ENCODE measurements at places on chromosomes 3 and 15.

GRCh38 chr3:179309225-179310078, 13.4 kb upstream of the ZNF639 start:
- no peak for DNase-seq

GRCh38 chr3:4821975-4822374, 157.3 kb upstream of the BHLHE40 start:
- DNase-seq: no peak

- peak; percentile 9 for DNase-seq
Measured at GRCh38 chr3:190593075-190593474, 79.2 kb downstream of the IL1RAP start.

GRCh38 chr3:101574388-101575112, 570 bp downstream of the PCNP start:
- DNase-seq: peak; percentile 70

GRCh38 chr15:36422631-36423030, 156.8 kb upstream of the CDIN1 start:
- peak; percentile 21 for DNase-seq

GRCh38 chr15:99158626-99159412, 53.9 kb downstream of the SYNM start:
- DNase-seq: no peak

DNA sequence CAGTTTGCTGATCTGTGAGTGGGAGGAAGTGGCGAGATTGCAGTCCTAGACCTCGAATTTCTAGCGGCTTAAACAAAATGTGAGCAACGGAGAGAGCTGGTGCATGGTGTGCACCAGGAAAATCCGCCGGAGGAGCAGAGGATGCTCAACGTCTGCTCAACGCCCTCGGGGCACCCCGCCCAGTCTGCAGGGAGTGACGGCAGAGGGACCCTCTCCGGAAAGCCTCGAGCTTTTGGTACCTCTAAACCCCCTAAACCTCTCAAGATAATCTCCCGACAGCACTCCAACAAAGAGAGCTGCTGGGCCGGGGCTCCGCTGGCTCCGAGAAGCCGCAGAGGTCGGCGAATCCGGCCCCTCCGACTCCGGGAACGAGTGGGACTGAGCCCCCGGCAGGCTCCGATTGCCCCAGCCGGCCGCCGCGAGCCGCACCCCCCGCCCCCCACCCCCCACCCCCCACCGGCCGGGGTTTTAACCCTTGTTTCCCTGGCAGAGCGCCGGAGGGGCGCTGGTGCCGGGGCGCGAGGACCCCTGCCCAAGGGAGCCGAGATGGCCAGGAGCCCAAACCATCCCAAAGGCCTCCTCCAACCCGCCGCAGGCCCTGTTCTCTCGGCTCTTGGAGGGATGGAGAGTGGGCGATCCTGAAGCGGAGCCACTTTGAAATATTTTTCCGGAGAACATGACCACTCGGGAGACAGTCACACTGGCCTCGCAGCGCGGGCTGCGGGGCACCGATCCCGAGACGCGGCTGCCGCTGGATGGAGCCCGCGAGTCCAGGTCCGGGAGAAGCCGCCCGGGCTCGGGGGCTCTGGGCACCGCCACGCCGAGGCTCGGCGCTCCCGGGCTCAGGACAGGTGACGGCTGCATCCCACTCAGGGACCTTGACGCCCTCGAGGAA, 1.5 kb downstream of the MEGF11 start:
- peak; percentile 54 for DNase-seq

- DNase-seq: no peak
Measured at GRCh38 chr3:182722907-182723306, 70.4 kb upstream of the ATP11B start.

DNA sequence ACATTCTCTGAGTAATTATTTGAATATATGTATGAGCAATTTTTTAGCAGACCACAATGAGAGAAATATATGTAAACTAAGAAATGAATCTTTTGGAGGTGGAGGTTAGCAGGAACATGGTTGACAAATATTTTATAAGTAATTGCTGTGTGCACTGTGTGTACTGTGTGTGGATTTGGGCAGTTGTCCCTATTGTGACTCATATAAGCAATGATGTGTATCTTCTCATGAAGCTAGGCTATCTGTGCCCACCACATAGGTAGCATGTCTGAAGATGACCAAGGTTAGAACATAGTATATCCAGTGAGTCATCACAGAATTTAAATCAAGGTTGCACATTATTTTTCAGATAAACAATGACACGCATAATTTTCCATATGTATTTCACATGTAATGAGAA, 713.9 kb upstream of the GBE1 start:
- DNase-seq: no peak

DNA sequence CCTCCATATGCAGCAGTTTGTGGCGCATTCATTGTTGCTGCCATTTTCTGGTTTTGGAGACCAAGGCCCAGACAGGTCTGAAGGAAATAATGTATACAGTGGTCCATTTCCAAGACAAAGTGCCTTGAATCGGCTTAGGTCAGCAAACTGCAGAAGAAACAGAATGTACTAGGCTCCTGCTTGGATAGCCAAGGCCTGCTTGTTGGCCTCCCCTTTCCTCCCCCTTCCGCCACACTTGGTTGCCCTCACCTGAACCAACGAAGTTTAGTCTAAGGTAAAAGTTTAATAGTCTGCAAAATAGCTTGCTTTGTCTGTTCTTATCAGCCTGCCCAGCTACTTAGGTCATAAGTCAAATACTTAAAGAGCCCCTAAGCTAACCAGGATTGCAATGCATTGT, 12.0 kb upstream of the RTP3 start:
- DNase-seq: no peak

GRCh38 chr3:152830245-152830644, 4.7 kb upstream of the P2RY1 start:
- DNase-seq: no peak

- no peak for DNase-seq
Measured at GRCh38 chr15:94478763-94479162, 247.4 kb downstream of the MCTP2 start.

Data from EH (cell line).